Thoracic aorta (tissue), 2 donors: ENCODE measurements at places on chromosomes 11 and 22.

DNA sequence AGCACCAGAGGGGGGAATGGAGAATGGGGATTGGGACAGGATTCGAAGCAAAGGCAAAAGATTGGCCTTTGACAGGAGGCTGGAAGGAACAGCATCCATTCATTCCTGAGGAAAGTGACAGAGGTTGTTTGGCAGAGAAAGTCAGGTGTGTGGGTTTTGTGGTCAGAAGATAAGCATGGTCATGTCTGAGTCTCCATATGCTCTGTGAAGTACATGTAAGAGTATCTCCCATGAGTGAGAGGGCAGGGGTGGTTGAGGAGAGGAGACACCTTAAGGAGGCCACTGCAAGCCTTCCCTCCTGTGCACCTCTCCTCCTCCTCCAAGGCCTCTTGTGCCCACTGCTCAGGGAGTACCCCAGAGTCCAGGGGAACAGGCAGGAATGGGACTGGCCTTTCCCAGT lies 1.9 kb upstream of the NLRP10 start:
- no peak for DNase-seq

GRCh38 chr11:22049276-22049675 lies 143.6 kb upstream of the ANO5 start:
- no peak for DNase-seq

DNA sequence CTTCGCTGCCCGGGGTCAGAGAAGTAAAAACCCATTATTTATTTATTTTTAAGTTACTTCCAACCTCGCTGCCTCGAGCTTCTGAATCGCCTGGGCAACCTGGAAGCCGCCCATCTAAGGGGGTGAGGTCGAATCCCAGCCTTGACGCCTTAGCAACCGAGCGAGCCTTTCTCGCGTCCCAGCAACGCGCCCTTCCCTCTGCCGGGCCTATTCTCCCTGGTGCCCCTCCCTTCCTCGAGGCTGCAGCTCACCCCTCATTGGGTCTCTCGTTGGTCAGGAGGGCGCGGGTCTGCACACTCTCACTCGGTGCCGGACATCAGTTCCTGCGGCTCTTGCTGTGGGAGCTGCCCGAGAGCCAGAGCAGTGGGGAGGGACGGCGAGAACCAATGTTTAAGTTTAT lies at the start of gene CCDC81:
Gene CCDC81, plus strand, starts transcription at position 302 of the 400 bp plus-strand sequence. CDS start 277 bp downstream, outside the sequence.
- DNase-seq: no peak

- DNase-seq: no peak
Measured at GRCh38 chr11:120718171-120718570, 206.6 kb downstream of the GRIK4 start.

GRCh38 chr11:70203751-70204465 lies 812 bp downstream of the FADD start:
- peak; percentile 80 for DNase-seq

DNA sequence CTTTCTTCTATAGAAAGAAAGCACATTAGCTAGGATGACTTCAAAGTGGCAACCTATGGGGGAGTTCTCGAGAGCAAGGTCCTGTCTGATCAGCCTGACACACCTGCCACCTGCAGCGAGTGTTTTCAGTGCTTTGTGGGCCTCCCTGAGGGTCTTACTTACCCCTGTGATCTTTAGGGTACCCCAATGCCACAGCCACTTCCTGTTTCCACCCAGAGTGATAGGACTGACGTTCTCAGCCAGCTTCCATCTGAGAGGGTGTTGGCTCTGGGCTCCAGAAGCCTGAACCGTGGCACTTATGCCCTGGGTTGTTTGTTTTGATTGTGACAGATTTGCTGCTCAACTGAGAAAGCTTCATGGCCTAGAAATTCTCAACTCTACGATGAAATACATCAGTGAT lies 21.7 kb upstream of the ANKK1 start:
- no peak for DNase-seq

- DNase-seq: no peak
Measured at GRCh38 chr22:24418786-24419474, 8.5 kb upstream of the ADORA2A start.
